ENCODE measurements at places on chromosomes 2 and 18.

DNA sequence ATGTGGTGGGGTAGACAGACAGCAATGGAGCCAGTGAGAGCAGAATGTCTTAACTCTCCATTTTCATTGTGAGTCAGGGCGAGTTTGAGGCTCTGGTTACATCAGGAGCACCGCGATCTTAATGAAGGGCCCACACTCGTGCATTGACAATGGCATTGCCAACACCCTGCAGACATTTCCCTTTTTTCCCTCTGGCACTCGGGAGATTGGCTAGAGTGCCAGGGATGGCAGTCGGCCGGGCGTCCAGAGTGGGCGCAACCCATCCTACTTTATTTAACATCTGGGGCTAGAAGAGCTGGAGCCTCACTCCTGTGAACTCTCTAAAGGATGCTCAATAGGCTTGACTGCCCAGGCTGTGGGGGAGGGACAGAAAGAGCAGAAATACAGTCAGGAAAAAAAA lies 9.7 kb downstream of the PROKR1 start:
- DNase-seq, result no peak

- no peak for DNase-seq
These were observed 345.0 kb upstream of the ACVR2A start for GRCh38 chr2:147499785-147500184.

DNA sequence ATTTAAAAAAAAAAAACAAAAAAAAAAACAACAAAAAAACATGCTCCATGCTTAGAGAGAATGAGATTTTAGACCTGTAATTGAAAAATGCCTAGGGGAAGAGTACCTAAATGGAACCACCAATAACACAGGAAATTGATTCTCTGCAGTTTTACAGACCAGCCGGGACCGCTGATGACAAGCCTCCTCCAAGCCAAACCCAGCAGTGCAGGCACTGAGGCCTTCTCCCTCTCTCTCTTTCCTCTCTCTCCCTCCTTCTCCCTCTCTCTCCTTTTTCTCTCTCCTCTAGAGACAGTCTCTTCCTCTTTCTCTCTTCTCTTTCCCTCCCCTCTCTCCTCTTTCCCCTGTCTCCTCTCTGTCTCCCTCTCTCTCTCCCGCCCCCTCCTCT lies 228.8 kb upstream of the COPS8 start:
- DNase-seq, result no peak

- no peak for DNase-seq
These were observed 180.2 kb upstream of the DOK6 start for GRCh38 chr18:69220529-69220928.

DNA sequence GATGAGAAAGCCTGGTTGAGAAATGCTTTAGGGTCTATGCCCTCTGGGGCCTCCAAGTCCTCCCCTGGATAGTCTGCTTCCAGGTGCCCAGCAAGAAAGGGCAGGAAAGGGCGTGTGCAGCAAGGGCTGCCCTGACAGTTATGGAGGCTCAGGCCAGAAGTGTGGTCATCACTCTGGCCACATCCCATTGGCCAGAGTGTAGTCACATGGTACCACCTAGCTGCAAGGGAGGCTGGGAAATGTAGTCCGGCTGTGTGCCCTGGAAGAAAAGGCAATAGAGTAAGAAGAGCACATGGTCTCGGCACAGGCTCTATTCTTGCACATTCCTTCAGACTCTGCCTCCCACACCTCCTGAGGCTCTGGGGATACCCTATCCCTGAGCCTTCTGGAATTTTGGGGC lies 35.7 kb downstream of the ODC1 start:
- peak; percentile 56 for DNase-seq

DNA sequence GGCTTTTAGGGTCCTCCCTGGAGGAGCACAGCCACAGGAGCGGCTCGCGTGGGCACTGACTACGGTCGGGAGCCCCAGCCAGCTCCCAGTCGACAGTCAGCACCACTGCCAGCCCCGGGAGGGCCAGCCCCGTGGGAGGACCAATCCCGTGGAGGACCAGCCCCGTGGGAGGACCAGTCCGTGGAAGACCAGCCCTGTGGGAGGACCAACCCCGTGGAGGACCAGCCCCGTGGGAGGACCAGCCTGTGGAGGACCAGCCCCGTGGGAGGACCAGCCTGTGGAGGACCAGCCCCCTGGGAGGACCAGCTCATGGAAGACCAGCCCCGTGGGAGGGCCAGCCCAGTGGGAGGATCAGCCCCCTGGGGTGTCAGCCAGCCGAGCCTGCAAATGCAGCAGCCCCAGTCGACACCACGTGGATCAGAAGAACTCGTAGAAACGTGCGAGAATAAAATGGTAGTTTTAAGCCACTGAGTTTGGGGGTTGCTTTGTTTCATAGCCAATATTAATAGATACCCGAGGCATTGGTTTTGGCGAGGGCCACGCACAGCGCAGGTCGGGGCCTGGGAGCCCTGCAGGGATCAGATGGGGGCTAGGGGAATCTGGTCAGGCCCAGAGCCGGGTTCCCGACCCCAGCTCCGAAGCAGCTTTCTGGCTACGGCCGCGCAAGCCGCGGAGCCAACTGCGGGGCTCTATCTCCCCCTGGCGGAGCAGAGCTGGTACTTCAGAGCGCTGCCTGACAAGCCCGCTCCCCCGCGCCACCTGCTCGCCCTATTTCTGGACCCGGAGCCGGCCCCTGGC lies 73.0 kb downstream of the TEX51 start:
- peak; percentile 82 for DNase-seq
